ENCODE measurements at places on chromosomes 12 and 14.

GRCh38 chr12:120388691-120389481 is 19.9 kb upstream of the MSI1 start:
- no peak for DNase-seq

- no peak for DNase-seq
Measured at GRCh38 chr14:61544448-61545330, 150.6 kb upstream of the HIF1A start.

GRCh38 chr14:45867046-45867894 is 614.3 kb upstream of the MIS18BP1 start:
- DNase-seq: no peak

GRCh38 chr14:21475767-21476522 is 814 bp downstream of the RAB2B start:
- no peak for DNase-seq

- no peak for DNase-seq
Measured at GRCh38 chr12:6782850-6783566, 6.3 kb upstream of the CD4 start.

DNA sequence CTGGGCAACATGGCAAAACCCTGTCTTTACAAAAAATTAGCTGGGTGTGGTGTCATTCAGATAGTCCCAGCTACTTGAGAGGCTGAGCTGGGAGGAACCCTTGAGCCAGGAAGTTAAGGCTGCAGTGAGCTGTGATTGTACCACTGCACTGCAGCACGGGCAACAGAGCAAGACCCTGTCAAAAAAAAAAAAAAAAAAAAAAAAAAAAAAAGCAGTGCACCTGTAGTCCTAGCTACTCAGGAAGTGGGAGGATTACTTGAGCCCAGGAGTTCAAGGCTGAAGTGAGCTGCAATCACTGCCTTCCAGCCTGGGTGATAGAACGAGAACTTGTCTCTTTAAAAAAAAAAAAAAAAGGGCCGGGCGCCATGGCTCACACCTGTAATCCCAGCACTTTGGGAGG is 5.6 kb downstream of the REM2 start:
- DNase-seq: no peak

- no peak for DNase-seq
Measured at GRCh38 chr14:99707420-99707819, 23.3 kb downstream of the CYP46A1 start.

DNA sequence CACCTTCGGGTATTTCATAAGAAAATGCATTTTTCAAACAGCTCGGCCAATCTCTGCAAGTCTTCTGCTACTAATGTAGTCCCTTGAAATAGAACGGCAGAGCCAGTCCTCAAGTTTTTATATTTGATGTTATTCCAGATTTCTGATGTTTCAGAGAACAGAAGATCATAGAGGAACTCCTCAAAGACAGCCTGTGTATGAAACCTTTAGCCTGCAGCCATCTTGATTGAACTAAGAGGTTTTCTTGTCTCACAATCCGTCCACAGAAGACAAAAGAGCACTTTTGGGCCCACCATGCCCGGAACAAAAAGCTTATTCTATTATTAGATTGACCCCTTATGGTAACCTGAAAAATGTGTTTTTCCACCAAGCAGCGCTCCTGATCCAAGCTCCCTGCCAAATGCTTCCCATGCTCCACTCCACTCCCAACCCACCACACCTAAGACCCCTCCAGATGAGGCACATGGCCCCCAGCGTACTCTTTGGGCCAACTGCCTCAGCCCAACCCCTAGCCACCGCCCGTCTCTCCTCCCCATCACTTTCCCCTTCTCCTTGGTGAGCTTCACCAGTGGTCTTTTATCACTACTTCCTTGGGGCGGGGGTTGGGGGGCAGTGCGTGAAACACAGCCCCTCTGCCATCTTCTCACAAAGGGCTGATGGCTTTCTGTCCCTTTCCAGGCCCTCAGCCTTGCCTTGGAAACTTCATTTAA is 175.8 kb downstream of the CALM1 start:
- DNase-seq: no peak

DNA sequence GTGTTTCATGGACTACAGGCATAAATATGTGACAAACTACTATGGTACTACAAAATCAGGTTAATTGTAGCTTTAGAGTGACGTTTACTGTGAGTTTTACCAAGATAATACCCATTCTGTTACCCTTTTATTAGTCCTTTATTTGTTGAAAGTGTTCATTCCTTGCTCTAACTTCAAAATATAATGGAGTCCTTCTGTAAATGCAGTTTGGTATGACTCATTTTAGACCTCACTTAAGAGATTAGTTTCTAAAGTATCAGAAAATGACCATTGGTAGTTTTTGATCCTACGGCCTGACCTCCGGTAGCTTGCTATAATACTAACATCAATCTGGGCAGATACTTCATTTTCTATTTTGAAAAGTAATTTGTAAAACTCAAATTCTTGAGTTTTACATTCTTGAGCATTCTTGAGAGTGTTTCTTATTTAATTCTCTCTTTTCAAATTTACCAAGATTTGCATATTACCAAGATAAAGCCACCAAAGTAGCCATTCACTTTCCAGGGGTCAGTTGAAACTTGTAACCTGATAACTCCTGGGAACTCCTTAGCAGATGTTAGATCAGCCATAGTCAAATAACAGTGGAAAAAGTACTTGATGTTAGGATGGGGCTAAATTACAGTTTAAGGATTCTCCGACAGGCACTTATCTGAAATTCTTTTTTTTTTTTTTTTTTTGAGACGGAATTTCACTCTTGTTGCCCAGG is 4.2 kb downstream of the HSPA2 start:
- no peak for DNase-seq

- DNase-seq: no peak
Measured at GRCh38 chr14:68468437-68469207, 324.2 kb downstream of the ZFP36L1 start.

DNA sequence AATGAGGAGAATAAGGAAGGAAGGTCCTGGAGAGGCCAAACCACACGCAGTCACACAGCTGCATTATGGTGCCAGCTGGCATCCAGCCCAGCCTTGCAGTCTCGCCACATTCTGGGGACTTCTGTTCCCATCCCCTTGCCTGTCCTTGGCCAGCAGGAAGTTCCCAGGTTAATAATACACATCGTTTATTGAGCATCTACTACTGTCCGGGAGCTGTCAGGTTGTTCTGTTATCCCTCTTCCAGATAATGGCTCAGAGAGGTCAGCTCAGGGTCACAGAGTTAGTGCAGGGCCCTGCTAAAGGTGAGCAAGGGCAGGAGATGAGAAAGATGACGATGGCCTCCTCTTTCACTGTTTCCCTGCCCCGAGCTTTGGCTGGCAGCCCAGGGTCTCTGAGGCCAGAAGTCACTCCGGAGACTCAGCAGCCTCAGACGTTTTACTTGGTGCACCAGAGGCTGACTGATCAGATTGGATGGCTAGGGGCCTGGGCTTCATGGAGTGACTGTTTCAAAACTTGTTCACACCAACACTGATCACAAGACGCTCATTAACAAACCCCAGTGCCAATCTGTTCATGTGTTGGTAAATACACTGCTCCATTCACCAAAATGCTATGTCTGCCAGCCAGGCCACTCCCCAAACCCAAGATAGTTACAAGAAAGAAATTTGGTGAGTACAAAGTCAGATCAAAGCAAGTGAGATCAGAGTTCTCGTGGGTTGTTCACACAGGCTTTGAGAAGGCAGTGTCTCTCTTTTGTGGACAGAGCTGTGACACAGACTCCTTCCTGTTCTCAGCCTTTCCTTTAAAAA is 79.2 kb downstream of the B4GALNT3 start:
- no peak for DNase-seq

DNA sequence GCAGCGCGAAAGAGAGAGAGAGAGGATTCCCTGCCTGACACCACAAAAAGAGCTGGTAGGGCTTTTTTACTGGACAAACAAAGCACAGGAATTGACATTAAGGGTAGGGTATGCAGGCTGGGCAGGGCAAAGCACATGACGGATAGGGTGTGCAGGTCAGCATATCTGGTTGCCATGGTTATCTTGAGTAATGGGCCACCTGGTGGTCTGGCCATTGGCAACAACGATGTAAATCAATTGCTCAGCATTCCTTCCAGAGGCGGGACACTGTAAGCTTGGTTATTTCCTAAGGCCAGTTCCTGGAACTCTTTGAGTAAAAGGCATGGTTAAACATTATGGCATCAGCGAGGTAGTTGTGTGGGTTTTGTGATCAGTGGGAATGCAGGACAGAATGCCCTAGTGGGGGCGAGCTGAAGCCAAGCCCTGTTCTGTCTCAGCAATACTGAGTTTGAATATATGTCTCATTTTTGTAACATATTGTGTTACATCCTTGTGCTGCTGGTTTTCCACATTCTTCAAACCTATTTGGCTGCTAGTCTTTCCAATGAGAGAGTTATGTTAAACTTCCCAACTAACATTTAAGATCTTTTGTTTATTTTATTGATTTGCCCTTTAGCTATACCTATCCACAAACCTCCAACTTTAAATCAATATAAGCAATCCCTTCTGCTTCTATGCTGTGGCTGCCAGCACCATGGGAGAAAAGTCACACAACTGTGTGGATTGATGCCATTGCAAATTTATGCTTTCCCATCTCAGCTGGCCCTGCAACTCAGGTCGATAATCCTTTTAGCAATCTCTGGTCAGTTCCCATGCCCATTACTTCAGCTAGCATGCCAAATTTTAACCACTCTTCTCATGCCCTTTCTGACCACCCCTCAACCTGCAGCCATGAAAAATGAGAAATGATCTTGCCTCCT is 396.7 kb upstream of the PDE3A start:
- no peak for DNase-seq

DNA sequence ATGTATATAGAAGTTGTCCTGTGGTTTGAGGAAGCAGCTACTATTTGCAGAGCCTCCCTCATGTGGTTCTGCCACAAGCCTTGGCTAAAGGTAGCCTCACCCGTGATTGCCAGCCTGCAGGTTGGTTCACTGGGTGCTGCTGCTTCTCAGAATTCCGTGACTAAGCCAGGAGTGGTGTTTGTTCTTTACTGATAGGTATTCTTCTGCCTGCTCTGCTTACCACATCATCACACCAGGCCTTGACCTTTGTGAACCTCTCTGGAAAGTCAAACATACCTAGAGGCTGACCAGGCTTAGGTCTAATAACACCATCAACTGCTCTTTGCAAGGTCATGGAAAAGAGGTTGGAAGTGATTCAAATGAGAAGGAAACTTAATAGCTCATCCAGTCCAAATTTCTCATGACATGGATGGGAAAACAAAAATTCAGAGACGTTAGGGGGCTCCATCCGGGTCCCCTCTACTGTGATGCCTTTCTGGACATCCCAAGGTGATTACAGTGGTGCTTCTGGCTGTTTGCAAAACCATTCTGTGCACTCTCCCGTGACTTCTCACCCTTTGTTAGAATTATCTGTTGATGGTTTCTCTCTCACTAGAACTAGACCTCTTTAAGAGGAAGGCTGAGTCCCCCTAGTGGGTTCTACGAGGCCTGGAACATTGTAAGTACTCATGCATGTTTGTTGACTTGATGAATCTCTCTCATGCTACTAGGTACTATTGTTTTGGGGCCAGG is 8.5 kb upstream of the SOCS2 start:
- no peak for DNase-seq

DNA sequence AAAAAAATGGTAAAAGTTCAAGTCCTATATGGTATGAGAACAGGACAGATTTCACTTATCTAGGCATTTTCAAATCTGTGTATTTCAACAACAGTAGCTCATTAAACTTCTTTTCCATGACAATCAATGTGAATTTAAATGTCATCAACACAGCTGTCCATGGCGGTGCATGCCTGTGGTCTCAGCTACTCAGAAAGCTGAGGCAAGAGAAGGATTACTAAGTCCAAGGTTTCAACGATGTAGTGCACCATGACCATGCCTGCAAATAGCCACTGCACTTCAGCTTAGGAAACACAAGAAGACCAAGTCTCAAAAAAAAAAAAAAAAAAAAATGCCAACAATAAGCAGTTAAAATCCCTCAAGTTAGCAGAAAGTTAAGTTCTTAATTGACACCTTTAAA is 214.6 kb downstream of the C12orf50 start:
- no peak for DNase-seq

- no peak for DNase-seq
Measured at GRCh38 chr14:73777420-73777819, 63.2 kb upstream of the PNMA1 start.

- DNase-seq: no peak
Measured at GRCh38 chr14:35333264-35333730, 41.1 kb downstream of the PSMA6 start.

GRCh38 chr14:54642801-54643695 is 76.1 kb downstream of the SAMD4A start:
- DNase-seq: no peak

GRCh38 chr14:68638141-68638999 is 154.5 kb downstream of the ZFP36L1 start:
- DNase-seq: no peak

DNA sequence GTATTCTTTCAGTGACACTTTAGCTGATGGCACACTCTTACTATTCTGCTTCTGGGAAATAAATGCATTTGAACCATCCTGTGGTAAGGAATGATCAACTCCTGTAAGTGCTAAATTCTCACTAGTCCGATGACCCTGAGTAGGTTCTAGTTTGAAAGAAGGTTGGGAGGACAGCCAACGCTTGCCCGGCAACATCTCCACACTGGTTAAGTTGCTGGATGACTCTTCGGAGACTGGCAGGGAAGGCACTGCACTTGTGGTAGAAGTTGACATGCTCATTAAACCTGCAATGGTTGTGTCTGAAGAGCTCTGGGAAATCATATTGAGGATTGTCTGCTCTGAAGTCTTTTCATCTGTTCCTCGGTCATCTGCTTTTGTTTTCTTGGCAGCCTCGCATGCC is 12.0 kb upstream of the KANSL2 start:
- no peak for DNase-seq

GRCh38 chr12:124737772-124738635 is 125.7 kb downstream of the SCARB1 start:
- DNase-seq: no peak

DNA sequence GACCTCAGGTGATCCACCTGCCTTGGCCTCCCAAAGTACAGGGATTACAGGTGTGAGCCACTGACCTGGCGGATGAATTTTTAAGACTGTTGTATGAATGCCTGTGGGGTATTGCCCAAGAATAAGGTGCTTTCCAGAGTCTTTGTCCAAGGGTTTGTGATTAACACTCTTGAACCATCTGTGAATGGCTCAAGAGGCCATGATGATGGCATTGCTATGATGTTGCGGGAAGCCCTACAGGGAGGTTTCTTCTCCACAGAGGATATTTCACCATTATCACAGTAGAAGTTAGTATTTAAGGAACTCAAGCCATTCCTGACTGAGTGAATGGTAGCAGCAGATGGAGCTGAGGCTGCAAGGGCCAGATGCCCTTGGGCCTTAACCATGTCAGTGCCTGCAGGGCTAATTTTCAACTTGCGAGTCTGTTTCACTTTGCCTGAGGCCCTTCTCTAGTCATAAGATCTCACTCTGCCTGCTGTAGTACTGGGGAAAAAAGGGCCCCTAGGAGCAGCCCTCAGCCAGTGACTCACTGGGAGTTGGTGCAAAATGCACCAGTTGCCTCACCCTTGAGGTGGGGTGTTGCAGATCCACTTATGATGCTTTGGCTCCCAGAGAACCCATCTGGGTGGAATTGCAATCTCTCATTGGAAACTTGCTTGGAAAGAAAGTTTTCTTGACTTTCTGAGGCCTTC is 108.6 kb upstream of the FLRT2 start:
- no peak for DNase-seq

DNA sequence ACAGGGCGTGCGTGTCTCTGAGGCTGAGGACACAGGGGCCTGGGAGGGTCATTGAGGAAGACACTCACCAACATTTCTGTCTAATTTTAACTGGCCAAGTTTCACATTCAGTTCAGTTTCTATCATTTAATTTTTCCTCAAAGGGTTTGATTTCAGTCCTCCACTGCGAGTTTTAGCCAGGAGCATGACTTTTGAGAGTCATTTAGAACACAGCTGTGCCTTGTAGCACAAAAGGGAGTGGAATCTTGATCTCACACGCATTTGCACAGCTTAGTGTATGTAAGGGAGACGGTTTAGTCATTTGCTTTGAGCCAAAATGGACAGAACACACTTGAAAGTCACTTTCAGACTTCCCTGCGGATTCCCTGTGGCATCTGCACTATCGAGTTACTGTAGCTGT is 1090.8 kb downstream of the BCL11B start:
- DNase-seq: no peak
